ENCODE measurements at places on chromosomes 7 and 10.

GRCh38 chr7:82234457-82235049 lies 209.0 kb downstream of the CACNA2D1 start:
- DNase-seq, result no peak

- DNase-seq, result no peak
Observed at GRCh38 chr7:69722843-69723242, 124.6 kb downstream of the AUTS2 start.

DNA sequence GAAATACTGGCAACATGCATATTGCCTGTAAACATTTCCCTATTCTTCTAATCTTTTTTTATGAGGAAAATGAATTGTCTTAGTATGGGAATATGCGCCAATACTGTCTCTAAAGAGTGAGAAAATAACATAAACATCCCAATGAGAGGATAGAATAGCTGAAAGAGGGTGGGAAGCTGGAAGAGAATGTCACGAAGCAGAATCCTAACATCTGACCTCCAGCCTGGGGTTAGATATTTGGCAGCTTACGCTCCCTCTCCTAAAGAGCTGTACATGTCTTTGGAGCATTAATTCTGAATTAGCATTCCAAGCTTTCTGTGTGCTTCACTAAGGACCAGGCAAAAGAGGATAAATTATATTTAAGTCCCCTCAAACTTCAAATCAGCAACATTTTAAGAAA lies 31.6 kb upstream of the SLC16A12 start:
- DNase-seq, result no peak

DNA sequence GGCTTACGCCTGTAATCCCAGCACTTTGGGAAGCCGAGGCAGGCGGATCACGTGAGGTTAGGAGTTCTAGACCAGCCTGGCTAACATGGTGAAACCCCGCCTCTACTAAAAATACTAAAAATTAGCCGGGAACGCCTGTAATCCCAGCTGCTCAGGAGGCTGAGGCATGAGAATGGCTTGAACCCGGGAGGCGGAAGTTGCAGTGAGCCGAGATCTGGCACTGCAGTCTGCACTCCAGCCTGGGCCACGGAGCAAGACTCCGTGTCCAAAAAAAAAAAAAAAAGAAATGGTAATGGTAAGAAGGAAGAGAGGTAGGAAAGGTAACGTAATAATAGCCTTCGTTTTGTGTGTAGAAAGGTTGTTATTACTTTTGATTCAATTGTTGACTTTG lies 1.2 kb downstream of the HSPA14 start:
- DNase-seq, result no peak

- DNase-seq, result no peak
Observed at GRCh38 chr10:32951111-32951510, 6.9 kb downstream of the ITGB1 start.

DNA sequence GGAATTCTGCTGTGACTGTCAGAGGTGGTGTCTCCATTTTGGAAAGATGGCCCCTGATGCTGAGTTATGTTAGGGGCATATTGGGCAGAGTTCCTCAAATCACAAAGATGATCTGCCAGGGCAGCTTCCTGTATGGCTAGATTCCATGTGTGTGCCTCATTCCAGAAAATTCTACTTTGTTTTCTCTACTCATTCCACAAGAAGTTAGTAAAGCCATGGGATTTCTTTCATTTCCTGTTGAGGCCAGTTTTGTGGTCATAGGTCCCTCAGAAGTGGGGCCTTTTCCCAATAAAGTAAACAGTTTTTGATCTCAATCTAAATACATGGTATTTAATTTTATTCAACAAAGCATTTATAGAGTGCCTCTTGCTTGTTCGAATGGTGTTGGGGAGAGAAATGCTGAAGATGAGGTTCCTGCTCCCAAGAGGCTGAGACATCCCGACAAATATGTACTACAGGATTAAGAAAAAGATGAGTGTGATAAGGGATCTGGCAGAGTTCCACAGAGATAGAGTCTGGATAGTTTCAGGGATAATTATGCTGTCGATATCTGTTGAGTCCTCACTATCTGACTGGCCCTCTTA lies 33.0 kb downstream of the MINDY4 start:
- DNase-seq, result no peak

DNA sequence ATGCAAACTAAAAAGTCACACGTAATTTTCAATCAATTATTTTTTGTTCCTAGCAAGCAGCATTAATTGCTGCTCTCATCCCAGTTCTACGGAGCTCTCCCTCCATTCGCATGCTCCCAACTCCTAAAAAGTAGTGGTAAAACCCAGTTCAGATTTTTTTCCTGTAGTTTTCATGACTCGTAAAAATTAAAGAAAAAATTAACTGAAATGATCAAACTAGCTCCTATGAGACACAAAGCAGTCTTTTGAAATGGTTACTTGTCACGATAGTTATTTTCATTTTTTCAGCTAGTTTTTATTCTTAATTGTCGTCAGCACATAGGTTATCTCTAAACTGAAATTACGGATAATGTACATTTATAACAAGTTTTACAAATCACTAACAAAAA lies 1.8 kb downstream of the HNRNPA2B1 start:
- no peak for DNase-seq
